ENCODE measurements at places on chromosomes 16 and 17.

GRCh38 chr17:55086635-55087058, 118.1 kb downstream of the STXBP4 start:
- DNase-seq: peak; percentile 32

DNA sequence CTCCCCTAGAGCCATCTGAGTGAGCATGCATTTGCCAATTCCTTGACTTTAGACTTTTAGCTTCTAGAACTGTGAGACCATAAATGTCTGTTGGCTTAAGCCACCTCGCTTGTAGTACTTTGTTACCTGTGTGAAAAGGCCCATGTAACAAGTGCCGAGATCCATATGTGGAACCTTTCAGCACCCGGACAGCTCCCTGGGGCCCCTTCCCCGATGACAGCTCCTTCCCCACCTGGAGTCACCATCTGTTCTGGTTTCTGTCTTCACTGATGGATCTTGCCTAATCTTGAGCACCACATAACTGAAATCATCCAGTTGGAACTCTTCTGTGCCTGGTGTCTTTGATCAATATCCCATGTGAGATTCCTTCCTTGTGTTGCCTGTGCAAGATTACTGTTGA, 78.9 kb upstream of the EEF2KMT start:
- no peak for DNase-seq

DNA sequence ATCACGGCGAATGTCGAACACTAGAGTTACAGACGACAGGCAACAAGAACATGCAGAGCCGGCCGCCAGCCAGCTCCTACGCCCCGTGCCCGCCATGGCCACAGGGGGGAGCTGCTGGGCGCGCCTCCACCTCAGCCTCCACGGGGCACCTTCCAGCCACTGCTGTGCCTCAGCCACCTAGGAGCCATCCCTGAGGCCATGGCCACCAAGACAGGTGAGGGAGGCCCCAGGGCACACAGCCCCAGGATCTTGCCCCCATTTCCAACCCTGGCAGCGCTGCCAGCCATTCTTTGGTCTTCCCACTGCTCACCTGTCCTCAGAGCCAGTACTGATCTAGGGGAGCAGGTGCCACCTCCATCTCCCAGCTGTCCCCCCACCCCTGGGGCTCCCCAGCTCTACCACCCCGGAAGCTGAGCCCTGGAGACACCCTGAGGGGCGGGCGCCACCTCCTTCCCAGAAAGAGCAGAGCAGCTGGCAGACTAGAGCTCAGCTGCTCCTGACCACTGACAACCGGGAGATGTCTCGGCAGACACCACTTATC, 11.8 kb downstream of the GNPTG start:
- DNase-seq: no peak

DNA sequence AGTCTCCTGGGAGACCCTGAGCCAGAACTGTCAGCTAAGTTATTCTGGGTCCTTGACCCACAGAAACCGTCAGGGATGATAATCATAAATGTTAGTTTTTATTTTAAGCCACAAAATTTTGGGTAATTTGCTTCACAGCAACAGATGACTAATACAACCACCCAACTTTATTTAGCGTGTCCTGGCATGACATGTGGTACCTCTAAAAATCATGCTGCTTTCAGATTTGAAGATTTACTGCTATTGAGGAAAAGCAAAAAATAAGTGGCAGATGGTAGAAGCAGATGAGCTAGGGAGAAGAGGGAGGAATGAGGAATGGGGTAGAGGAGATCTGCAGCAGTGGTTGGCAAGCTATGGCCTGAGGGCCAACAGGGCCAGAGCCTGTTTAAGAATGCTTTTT, 90.4 kb downstream of the TMEM100 start:
- DNase-seq: no peak

GRCh38 chr17:16091773-16092172, 92.1 kb downstream of the TTC19 start:
- DNase-seq: no peak

- no peak for DNase-seq
These were observed 232.2 kb downstream of the ZNF423 start for GRCh38 chr16:49623501-49624266.

GRCh38 chr17:8146381-8147140, 5.6 kb downstream of the PER1 start:
- DNase-seq: no peak

DNA sequence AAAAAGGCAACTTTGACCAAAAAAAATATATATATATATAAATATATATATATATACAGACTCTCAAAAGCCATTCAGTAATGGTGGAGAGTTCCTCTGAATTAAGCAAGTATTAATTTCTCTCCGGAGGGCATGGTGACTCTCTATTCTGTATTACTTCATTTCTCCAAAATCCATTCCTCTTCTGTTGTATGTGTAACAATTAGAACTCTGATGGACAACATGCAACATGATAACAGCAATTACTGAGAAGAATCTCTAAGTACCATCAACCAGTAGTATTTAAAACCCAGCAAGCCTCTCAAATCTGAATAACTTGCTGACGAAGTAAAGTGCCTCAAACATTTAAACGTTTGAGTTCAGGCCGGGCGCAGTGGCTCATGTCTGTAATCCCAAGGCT, 2.3 kb downstream of the GRB2 start:
- no peak for DNase-seq

Measured in Panc1 (cell line).